ENCODE measurements at places on chromosomes 7 and 10.

DNA sequence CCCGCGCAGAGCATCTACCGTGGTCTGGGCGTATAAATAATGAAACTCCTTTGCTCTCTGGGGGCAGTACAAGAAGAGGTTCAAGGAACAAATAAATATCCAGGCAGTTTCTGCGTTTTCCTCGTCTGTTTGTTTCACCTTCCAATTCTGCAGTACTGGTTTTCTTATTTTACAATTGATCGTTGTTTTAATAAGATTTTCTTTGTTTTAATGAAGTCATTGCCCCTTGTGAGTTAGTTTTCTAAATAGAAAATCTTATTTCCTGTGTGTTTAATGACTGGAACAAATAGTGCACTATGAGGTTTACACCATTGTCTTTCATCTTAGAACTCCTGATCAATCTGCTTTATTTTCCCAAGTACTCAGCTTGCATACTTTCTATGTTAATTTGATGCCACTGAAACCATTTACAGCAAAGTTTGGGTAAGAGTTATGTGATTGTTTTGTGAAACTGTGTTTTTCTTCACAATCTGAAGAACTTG is 1.2 kb downstream of the PLEKHA1 start:
- DNase-seq = no peak

DNA sequence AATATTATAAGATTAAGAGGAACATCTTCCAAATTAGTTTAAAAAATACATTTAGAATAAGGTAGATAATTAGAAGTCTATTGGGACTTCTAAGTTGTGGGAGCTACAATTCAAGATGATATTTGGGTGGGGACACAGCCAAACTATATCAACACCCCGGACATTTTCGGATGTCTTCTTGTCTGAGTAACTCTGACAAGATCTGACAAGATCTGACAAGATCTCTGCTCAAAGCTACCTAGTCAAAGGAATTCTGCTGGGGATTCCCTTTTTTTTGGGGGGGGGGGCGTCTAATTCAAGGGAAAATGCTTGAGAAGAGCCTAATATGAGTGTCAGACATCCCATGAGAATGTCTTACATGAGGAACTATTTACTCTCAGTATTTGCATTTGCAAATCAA is 5.2 kb upstream of the AGMO start:
- DNase-seq = no peak

DNA sequence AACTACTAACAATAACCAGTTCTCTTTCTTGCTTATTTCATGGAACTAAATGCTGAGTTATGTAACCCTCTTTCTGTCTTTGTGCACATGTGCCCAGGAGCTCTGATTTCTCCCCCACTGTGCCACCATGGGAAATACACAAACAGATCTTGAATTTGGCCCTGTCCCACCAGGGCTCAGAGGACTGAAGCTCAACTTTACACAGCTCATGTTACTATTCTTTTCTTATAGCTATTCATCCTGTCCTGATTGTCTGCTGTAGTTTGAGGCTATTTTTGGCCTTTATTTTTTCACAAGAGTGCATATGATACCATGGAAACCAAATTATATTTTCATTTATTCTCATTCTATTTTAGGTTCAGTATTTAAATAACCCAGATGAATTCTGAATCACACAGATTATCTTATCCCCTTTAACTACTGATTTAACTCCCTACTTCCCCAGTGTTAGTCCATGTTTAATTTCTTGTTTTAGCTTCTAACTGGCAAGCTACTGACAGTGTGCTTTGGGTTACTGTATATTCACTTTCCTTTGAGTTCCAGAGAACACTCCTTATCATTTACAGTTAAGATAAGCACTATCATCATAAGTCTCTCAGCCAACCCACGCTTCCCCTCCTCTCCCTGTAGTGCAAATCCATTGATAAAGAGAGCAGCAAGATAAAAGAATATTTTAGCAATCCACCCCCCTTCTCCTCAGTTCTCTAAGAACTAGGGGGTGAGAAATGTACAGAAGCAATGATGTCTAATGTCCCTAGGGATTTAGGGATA is 71.8 kb upstream of the GSDME start:
- no peak for DNase-seq

GRCh38 chr7:140342727-140343514 is 55.4 kb downstream of the SLC37A3 start:
- DNase-seq = peak; percentile 19

Measured in pancreas (tissue), 10 donors.